ENCODE measurements at places on chromosomes 12 and 14.

- no peak for DNase-seq
Measured at GRCh38 chr14:34642595-34642994, 12.6 kb upstream of the SNX6 start.

DNA sequence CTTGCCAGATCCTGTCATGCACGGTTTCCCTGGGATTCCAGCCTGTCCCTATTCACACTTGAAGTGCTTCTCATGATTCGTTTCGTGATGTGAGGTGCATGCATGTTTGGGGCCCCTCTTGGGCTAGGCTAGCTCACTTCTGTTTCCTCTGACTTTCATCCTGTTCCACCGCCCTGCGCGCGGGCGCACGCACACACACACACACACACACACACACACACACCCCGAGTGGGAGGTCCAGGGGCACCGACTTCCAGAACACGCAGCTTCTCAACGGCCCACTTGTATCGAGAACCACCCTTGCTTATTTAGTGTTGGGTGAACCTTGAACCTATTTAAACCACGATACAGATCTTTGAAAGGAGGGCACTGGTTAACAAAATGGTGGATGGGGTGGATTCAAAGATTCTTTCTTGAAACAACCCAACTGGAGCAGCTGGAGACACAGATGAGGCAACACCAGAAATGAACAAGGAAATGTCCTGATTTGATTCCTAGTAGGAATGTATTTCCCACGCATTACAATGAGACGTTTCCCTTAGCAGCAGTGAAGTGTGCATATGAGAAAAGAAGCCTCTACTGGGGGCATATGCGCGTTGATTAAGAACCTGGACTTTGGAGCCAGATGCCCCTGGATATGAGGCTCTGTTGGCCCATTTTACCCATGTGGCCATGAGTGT, 16.3 kb downstream of the ELK3 start:
- DNase-seq, result no peak

GRCh38 chr12:76346236-76346635, 2.0 kb downstream of the BBS10 start:
- DNase-seq, result no peak

DNA sequence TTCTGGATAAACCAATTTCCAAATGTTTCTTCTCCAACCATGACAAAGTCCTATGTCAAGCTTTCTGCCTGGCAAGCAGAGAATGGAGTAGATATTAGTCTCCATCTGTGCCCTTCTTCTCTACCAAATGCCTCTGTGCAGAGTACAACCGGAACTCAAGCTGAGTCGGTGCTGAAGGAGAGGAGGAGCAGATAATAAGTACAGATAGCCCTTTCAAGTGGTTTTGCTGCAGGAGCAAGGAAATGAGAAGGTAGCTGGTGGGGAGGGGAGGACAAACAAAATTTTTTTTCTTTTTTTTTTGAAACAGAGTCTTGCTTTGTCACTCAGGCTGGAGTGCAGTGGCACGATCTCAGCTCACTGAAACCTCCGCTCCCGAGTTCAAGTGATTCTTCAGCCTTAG, 14.2 kb upstream of the HELB start:
- DNase-seq, result peak; percentile 57

DNA sequence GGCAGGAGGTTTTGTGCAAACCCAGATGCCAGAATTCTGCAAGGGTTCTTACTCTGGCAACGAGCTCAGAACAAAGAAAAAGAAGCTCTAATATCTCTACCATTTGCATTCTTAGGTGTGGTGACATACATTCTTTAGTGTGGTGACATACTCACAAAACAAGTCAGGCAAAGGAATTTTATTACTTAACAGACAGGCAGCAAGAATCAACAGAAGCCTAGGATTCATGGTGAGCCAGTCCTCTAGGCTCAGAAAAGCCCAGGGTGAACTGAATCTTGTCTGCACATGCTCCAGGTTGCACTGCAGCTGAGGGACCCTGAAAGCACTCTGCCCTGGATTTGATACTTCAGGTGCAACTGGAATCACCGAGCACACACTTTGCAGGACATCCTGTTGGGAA, 122.4 kb upstream of the PTPRQ start:
- DNase-seq, result no peak

- no peak for DNase-seq
Measured at GRCh38 chr12:84572196-84572595, 340.4 kb downstream of the SLC6A15 start.

DNA sequence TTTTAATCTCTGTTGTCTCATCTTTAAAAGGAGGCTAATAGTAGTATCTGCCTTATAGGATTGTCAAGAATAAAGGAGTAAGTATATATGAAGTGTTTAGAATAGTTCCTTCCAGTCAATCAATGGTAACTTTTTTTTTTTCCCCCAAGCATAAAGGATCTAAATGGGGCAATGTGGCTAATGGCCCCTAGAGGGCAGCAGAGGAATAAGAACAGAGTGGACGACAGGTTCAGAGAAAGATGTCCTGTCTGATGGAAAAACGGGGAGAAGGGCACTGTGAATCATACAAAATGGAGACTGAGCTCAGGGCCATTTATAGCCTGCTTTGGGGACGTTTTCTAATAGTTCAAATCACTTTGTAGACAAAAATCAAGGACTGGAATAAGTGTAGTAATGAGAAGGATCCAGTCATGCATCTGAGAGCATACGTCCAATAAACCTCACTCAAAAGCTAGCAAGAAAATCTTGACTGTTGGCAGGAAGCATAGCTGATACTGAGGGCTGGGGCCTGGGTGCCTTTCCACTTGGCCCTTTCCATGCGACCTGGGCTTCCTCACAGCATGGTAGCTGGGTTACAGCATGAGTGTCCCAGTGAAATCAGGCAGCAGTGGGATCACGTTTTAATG, 51.3 kb downstream of the IFNG-AS1 start:
- peak; percentile 51 for DNase-seq

DNA sequence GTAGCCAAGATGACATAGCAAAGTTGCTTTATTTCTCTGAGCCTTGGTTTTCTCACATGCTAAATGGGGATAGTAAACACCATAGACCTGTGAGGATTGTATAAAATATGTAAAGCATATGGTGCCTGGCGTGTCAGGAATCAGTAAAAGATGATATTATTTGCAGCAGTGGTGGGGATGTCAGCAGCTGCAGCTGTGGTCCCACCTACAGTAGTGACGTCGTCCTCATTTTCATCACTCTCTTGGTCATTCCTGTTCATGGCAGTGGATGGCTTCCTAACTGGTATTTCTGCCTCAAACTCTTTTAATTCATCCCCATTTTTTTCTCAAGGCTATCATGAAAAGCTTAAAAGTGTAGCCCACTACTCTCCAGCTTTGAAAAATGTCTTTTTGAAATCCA, 12.1 kb downstream of the BMAL2 start:
- no peak for DNase-seq

DNA sequence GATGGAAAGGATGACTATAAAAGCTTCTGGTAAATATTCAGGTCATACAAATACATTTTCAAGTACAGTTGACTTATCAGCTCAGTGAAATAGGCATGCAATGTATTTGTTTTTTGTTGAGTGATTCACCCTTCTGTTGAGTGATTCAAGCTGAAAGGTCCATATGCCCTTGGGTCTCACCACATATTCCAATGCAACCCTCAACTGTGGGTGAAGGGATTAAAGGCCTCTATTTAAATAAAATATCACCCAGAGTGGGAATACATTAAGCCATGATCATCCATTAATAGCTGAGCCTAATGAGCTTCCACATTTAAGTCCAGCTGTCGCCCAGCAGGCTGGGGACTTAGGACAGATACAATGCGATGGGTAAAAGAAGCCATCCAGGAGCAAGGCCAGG, 120.2 kb downstream of the CRACR2A start:
- DNase-seq, result no peak

DNA sequence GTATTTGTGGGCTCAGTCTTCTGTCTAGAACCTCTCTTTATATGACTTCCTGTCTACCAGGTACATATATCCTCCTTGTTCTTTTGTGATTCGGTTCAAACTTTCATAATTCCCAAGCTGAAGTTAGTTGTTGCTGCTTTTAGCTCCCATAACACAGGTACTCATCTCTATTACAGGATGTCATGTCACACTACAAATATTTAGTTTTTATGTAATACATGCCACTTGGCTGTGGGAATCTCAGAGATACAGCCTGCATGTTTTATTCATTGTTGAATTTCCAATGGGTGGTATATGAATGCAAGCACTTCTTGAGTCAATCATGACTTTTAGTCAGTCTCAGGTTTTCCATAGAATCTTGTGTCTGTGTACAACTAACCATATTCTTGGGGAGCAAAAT, 122.7 kb downstream of the SINHCAF start:
- no peak for DNase-seq

DNA sequence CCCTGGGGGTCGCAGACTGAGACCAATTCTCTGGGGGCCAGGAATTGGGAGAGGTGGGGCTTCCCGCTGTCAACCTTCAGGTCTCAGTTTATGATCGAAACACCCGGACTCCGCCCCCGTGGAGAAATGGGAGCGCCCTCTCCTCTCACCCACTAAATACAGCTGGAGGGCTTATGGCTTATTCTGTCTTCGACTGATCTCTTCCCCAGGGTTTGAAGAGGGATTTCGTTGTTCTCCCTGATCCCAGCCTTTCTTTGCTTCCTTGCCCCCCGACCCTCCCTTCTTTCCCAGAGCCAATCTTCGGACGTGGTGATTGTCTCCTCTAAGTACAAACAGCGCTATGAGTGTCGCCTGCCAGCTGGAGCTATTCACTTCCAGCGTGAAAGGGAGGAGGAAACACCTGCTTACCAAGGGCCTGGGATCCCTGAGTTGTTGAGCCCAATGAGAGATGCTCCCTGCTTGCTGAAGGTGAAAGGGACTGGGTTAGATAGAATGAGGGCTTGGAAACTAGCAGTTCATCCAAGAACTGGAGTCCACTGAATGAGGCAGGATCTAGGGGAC, 607 bp downstream of the OS9 start:
- no peak for DNase-seq

DNA sequence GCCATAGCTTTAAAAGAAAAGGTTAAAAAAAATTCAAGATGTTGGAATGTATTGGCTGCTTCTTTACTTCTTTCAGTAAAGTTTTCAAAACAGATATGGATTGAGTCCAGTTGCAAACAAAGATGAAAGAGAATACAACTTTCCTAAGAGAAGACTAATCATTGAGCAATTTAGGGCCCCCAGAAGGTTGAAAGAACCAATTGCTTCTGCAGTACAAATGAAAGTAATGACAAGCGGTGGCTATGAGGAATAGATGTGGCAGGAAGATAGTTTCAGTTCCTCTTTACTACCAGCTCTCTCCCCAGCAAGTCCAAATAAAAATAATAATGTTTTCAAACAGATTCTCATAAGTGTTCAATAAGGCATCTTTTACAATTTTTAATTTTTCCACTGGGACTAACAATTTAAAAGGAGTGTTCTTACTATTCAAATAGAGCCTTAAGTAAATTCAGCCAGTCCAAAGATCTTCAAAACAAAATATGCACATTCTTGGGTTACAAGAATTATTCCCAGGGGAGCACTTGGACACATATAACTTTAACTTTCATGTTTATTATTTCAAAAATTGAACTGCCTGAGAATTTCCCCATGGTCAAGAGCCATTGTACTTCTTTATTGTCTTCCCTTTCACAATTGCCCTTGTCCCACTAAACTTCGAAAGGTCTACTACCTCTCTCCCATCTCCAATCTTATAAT, 62.3 kb upstream of the PPP1R12A start:
- DNase-seq, result no peak

- DNase-seq, result peak; percentile 84
Measured at GRCh38 chr12:122123051-122123760, 44.6 kb downstream of the MLXIP start.

DNA sequence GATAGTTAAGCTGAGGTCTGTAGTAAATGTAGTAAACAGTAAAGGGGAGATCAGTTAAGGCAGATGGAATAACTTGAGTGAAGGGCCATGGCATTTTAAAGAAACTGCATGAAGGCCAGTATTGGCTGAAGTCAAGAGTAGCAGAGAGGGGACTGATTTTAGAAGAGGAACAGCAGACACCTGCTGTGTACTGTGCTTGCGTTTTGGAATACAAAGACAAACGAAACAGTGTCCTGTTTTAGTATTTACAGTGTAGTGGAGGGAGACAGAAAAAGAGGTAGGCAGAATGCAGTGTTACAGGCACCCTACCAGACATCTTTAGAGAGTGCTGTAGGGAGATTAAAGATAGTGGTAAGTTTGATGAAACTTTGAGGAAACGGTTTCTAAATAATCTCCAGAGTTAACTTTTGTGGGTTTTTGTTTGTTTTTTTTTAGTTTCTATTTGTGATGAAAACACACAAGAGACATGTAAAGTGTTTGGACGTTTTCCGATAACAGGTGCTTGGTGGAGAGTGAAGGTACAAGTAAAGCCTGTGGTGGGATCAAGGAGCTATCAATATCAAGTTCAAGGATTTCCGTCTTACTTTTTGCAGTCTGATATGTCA, 2.1 kb downstream of the HELB start:
- DNase-seq, result no peak

DNA sequence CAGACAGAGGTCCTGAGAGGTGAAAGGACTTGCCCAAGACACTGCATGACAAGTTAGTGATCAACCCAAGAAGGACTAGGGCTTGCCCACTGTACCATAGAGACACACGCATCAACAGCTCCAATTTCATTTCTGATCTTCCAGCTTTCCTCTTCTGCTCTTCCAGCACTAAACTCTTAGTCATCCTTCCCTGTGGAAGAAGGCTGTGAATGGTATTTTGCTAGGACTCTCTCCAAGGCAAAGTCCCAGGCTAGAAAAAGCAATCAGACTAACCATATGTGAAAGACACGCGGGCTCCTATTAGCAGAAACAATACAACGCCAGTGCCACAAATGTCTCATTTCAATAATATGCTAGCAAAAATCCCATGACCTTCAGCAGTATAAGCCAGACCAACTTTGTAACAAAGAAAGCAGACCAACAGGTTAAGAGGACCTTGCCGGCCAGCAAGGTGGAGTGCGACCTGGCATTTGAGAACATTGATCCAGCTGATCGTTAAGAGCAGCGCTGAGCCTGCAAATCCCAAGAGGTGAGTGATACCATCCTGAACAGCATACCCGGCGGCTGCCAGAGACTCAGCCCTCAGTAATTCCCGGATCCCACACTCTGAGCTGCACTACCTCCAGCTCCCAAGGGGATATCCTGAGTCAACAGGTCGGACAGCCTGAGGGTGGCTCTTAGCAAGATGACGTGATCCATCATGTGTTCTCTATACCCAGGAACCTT, 132.5 kb downstream of the FOXN3 start:
- DNase-seq, result no peak

GRCh38 chr14:96920023-96920422, 122.8 kb downstream of the VRK1 start:
- DNase-seq, result no peak

GRCh38 chr14:52124791-52125684, 56.2 kb upstream of the NID2 start:
- DNase-seq, result no peak

DNA sequence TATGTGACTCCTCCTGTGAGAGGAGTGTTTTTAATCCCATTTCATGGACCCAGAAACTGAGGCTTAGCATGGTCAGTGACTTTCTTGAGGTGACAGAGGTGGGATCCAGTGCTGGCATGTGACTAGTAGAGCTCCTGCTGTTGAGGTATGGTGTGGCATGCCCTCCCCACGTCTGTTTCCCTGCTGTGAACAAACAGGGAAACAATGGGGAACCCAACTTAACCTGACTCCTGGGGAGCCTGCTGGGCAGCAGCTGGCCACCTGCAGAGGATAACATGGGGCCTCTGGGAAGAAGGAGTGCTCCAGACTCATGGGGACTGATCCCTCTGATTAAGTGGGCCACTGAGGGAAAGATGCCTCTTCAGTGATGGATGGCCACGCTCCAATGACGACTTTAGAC, 114.0 kb downstream of the BEGAIN start:
- DNase-seq, result no peak
